ENCODE measurements at places on chromosomes 16 and 17.

DNA sequence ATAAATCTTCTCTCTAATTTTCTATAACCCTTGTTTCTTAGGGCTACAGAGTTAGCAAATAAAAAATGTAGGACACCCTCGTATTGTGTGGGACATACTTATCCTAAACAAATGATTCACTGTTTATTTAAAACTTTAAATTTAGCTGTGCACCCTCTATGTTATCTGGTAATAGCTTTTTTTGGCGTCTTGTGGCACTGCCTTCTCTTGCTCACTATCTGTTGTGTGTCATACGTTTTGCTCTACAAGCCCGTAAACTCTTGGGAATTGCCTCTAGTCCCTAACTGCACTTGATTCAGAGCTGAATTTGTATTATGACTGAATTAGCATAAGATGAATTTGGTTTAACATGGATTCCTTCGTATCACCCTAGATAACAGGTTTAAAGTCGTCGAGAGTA lies 144.3 kb upstream of the MYOCD start:
- no peak for DNase-seq

GRCh38 chr16:15672514-15673167 lies 22.6 kb downstream of the NDE1 start:
- peak; percentile 97 for DNase-seq

GRCh38 chr17:72976971-72977770 lies 115.3 kb downstream of the SLC39A11 start:
- peak; percentile 82 for DNase-seq

DNA sequence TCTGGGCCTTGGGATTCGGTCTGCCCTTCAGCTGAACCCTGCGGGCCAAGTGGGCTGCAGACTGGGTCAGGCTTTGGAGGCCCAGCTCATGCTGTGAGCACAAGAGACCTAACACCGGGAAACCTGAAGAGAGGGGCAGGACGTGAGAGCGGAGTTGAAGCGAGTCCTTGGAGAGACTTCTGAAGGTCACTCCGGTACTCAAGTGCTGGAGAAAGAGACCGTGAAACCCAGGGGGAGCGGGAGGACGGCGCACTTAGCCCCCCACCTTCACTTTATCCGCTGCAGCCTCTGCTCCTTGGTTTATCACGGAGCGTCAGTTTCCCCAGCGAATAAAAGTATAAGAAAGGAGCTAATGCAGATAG lies 361 bp downstream of the UQCRC2 start:
- no peak for DNase-seq

DNA sequence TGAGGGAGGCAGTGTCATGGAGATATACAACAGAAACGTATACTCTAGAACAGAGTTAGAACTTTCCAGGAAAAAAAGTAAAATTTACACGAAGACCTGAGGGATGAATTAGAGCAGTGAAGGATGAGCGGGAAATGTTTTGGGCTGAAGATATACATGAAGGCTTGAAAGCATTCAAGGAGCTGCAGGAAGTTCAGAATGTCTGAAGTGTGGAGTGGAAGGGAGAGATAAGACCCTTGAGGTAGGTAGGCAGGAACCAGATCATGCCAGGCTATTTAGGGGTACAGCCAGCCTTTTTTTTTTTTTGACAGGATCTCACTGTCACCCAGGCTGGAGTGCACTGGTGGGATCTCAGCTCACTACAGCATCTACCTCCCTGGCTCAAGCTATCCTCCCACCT lies 3.2 kb upstream of the NLK start:
- no peak for DNase-seq

GRCh38 chr16:74575807-74576643 lies 30.9 kb downstream of the GLG1 start:
- no peak for DNase-seq

GRCh38 chr16:11333702-11334101 lies 11.6 kb upstream of the RMI2 start:
- no peak for DNase-seq

- DNase-seq, result no peak
Observed at GRCh38 chr16:20348365-20349185, 3.9 kb downstream of the UMOD start.

- peak; percentile 21 for DNase-seq
Observed at GRCh38 chr17:76740329-76741118, 2.6 kb downstream of the MFSD11 start.

GRCh38 chr17:44216694-44217093 lies 2.8 kb downstream of the UBTF start:
- DNase-seq, result no peak

GRCh38 chr17:74340470-74341023 lies 14.5 kb downstream of the KIF19 start:
- no peak for DNase-seq

DNA sequence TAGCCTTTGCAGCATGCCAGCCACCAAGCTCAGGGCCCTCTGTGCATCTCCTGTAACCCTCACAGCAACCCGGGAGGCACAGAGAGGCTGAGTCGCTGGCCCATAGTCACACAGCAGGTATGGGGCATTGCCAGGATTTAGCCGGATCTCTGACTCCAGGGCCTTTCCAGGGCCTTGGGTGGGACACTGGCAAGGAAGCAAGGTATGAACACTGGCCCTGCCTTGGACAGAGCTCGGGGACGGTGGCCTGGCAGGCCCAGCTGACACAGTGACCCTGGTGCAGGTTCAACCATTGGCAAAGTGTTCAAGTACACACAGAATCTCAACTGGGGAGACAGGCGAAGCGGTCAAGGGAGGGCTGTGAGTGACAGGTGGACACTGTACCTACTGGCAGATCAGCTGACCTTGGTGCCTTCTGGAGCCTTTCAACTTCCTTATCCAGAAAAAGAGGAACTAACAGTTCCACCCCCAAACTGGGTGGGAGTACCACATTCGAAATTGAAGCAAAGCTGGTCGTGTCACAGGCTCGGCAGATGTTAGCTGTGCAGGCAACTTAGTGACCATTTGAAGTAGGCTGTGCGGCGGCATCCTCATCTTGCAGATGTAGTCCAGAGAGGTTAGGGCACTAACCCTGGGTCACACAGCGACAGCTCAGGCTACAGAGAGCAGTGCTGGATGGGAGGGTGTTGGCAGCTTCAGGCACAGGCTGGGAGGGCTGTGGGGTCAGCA lies 287.4 kb downstream of the SEC14L1 start:
- DNase-seq, result no peak

- no peak for DNase-seq
Observed at GRCh38 chr17:1796800-1797199, 32.9 kb downstream of the SMYD4 start.

DNA sequence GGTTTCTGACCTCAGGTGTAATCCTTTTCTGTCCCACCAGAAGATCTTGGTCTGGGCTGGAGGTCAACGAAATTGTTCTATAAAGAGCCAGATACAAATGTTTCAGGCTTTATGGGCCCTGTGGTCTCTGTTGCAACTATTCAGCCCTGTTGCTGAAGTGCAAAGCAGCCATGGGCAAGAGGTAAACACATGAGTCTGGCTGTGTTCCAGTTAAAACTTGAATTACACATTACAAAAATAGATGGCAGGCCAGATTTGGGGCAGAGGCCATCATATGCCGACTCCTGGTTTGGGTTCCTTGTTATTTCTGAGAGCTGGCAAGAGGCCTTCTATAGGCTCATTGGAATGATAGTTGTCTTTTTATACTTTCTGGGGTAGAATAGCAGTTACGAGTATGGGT lies 114.4 kb downstream of the SDR42E1 start:
- peak; percentile 55 for DNase-seq

DNA sequence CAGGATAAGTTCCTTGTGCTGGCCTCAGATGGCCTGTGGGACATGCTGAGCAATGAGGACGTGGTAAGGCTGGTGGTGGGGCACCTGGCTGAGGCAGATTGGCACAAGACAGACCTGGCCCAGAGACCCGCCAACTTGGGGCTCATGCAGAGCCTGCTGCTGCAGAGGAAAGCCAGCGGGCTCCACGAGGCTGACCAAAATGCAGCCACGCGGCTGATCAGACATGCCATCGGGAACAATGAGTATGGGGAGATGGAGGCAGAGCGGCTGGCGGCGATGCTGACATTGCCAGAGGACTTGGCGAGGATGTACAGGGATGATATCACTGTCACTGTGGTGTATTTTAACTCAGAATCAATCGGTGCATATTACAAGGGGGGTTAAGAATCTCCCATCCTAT lies 5.2 kb downstream of the PDP2 start:
- no peak for DNase-seq

DNA sequence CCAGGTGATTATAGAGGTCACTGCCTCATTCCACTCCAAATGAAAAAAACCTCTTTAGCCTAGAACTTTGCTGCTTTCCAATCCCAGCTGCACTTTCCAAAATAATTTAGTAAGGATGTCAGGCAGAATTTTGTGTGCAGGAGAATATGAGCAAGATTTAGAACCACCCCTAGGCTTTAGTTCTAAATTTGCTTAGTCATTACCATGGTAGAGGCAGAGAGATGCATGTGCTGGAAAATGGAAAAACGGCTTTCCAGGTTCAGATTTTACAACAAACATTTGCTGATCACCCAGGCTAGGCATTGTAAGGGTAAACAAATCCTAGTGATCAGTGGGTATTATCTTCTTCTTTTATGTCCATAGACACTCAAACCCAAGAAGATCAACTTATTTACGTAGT lies 6.3 kb downstream of the KRT26 start:
- DNase-seq, result no peak

DNA sequence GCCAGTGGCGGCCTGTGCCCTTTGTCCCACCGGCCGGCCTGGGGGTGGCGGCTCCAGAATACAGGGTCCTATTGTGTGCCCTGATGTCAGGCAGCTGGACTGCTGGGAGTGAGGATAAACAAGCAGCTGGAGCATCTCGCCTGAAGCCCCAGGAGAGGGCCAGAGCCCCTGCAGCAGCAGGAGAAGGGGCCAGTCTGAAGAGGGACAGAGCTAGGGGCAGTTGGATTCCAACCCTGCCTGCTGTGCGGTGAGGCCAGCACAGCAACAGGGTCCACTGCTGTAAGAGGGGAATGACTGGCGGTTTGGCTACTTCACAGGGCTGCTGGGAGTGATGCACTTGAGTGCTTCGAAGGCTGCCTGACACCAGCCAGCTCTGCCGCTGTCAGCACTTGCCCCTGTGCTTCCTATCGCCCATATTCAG lies 25.0 kb downstream of the RAB11FIP4 start:
- DNase-seq, result no peak

- peak; percentile 93 for DNase-seq
Observed at GRCh38 chr17:66383333-66383732, 80.9 kb downstream of the PRKCA start.

DNA sequence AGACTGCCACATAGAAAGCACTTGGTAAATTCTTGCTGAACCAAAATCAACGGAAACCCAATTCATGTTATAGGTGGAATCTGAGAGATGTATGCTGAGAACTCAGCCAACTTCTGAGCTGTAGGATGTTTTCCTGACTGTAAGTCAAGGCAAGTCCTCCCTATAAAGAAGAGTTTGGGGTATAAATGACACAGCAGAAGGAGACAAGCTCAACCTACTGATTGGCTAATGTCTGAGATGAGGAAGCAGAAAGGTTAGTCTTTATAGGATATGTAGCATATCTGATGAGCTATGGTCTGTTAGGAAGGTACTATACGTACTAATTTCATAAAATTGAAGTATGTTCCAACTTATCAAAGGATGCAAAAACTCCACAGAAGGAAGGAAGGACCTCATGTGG lies 99.5 kb downstream of the XYLT1 start:
- no peak for DNase-seq

DNA sequence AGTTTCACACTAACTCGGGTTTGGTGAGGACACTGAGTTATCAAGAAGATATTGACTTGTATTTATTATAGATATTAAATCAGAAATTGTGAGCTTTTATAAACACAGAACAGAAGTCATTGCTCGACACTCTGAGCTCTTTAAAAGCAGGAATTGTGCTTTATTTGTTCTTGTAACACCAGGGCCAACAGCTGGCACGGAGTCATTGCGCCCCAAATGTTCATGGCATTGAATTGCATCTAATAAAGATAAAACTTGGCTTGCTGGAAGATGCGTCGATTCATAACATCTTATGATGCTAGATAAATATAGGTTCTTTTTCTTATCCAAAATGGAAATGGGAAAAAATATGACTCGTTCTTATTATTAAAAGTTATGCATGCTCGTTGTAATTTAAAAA lies 11.8 kb upstream of the MLYCD start:
- no peak for DNase-seq

GRCh38 chr17:12605222-12605621 lies 60.5 kb upstream of the MYOCD start:
- peak; percentile 33 for DNase-seq

GRCh38 chr17:925817-926216 lies 53.8 kb downstream of the NXN start:
- no peak for DNase-seq

DNA sequence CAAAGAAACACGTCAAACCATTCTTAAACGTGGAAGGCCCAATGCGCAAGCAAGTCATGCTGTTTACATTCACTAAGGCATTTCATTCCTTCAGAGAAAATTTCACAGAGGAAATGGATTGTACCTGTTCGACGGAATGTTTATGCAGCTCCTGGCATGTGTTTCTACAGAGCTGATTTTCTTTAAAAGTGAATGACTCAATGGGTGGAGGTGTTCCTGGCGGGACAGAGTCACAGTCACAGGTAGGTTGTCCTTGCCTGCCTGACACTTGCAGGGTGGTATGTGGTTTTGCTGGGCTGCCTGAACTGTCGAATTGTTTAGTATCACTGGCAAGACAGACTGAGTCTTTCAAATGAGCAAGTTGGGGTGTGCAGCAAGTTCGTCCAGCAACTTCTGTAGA lies 11.6 kb downstream of the PALB2 start:
- DNase-seq, result no peak

GRCh38 chr17:77611791-77612502 lies 346.6 kb upstream of the TNRC6C start:
- DNase-seq, result no peak

GRCh38 chr16:4450931-4451519 lies 23.4 kb downstream of the NMRAL1 start:
- DNase-seq, result no peak

DNA sequence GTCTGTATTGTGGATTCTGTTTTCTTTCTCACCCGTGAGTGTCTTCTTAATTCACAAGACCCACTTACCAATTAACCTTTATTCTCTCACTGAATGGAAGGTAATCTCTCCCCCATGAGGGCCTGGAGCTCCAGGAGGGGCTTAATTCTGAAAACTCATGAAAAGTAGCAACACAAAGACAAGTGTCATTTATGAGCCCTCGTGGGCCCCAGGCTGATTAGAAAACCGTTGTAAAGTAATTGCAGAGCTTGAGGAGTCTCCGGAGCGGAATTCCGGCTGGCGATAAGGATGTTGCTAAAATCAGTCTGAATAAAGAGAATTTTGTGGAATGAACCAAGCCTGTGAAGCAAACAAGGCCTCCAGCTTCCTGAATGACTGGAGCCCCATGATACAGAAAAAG lies 301.5 kb downstream of the HAPSTR1 start:
- no peak for DNase-seq

Data from fibroblast of gingiva (primary cell).